Heart right ventricle (tissue), 16 donors: ENCODE measurements at places on chromosomes 11 and 22. TPM values are rescaled to one million over a fixed set of nuclear protein-coding genes. Genes with fewer than 3 reads are reported as not detected.
A peak's percentile ranks its signal among the peaks of the same experiment; 100 is the strongest.

GRCh38 chr22:36986242-36986821, 32.9 kb downstream of the TST start:
- DNase-seq = no peak
- no peak overlapping the region for H3K27ac ChIP-seq
- no peaks in the 10 kb centered on the region for H3K4me1 ChIP-seq
- no peaks in the 10 kb centered on the region for H3K27me3 ChIP-seq

Gene UBASH3B
- 1.2 TPM for total RNA-seq

DNA sequence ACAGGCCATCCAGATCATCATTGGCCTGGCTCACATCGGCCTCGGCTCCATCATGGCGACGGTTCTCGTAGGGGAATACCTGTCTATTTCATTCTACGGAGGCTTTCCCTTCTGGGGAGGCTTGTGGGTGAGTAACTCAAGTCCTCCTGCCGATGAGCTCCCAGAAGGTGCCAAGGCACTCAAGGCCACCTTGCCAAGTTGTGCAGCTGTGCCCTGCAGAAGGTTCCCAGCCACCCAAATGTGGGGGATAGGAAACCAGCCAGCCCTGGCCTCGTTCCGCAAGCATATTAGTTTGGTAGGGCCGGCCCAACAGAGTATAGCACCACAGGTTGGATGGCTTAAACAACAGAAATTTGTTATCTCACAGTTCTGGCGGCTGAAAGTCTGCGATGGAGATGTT, 4.0 kb downstream of the MS4A8 start:
- no peaks in the 10 kb centered on the region for H3K36me3 ChIP-seq
- no peak overlapping the region for H3K4me3 ChIP-seq
- no peak overlapping the region for H3K27ac ChIP-seq

Gene SPON1
- total RNA-seq = 3.7 TPM

DNA sequence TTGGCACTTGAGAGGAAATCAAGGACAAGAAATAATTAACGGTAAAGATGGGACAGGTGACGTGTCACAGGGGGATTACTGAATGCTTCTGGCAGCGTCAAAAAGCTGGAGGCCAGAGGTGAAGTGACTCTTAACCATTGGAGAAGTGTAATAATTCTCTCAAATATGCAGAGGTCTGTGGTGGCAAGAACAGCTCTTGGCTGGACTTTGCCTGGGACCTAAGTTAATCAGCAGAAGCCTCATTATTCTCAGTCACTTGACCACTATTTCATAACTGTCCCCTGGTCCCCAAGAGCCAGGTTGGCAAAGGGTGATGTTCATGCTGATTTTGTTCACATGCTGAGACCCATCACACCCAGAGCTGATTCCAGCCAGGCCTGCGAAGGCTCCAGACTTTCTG, 72.9 kb downstream of the TIMP3 start:
- DNase-seq = no peak
- no peak overlapping the region for H3K27ac ChIP-seq
- H3K27me3 ChIP-seq = no peaks in the 10 kb centered on the region
- no peak overlapping the region for H3K4me3 ChIP-seq
- no peaks in the 10 kb centered on the region for H3K4me1 ChIP-seq
- no peaks in the 10 kb centered on the region for H3K36me3 ChIP-seq

GRCh38 chr11:31818425-31818755, 7.3 kb upstream of the PAX6 start:
- no peak overlapping the region for H3K4me3 ChIP-seq
- no peaks in the 10 kb centered on the region for H3K36me3 ChIP-seq
- H3K27me3 ChIP-seq = peaks cover 100% of the 10 kb centered on the region
- H3K4me1 ChIP-seq = peaks cover 52% of the 10 kb centered on the region
- no peak overlapping the region for H3K27ac ChIP-seq

DNA sequence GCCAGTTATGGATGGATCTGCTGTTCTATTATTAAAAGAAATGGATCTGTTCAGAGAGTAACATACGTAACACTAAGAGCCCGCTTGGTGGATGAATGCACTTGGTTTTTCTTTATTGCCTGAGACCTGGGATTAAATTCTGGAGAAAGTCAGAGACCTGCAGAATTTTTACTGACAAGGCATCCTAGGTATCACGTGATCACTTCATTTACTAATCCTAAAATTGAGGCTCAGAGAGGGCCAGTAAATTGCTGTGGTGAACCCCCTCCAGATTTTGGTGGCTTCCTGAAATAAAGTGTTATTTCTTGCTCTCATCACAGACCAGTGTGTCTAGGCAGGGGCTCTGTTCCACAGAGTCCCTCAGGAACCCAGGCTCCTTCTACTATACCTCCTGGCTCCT, 187.9 kb upstream of the LARGE1 start:
- H3K27ac ChIP-seq = no peak overlapping the region
- H3K4me3 ChIP-seq = no peak overlapping the region
- H3K27me3 ChIP-seq = no peaks in the 10 kb centered on the region
- H3K4me1 ChIP-seq = no peaks in the 10 kb centered on the region
- H3K36me3 ChIP-seq = no peaks in the 10 kb centered on the region

GRCh38 chr11:28274216-28274615, 166.0 kb downstream of the METTL15 start:
- no peaks in the 10 kb centered on the region for H3K36me3 ChIP-seq
- no peak overlapping the region for H3K27ac ChIP-seq
- no peaks in the 10 kb centered on the region for H3K27me3 ChIP-seq
- H3K4me1 ChIP-seq = no peaks in the 10 kb centered on the region
- no peak overlapping the region for H3K4me3 ChIP-seq

Gene CEP164
- total RNA-seq = 3.5 TPM

Gene MRGPRF
- total RNA-seq = 1.5 TPM

GRCh38 chr11:27971171-27971570, 136.8 kb downstream of the KIF18A start:
- H3K36me3 ChIP-seq = no peaks in the 10 kb centered on the region
- DNase-seq = no peak
- H3K4me1 ChIP-seq = no peaks in the 10 kb centered on the region
- no peak overlapping the region for H3K27ac ChIP-seq
- no peak overlapping the region for H3K4me3 ChIP-seq

- no peak overlapping the region for H3K27ac ChIP-seq
- DNase-seq = no peak
- no peaks in the 10 kb centered on the region for H3K36me3 ChIP-seq
Measured at GRCh38 chr11:115155320-115155719, 348.9 kb downstream of the CADM1 start.

- no peak overlapping the region for H3K27ac ChIP-seq
- H3K4me3 ChIP-seq = no peak overlapping the region
- H3K36me3 ChIP-seq = no peaks in the 10 kb centered on the region
- DNase-seq = no peak
Measured at GRCh38 chr11:37718431-37718999, 1120.5 kb upstream of the RAG2 start.

GRCh38 chr11:57647960-57648800, 1.5 kb downstream of the YPEL4 start:
- peak overlapping the region; percentile 47 for H3K4me3 ChIP-seq
- H3K27ac ChIP-seq = no peak overlapping the region
- no peak for DNase-seq
- no peaks in the 10 kb centered on the region for H3K36me3 ChIP-seq
- H3K27me3 ChIP-seq = peaks cover 50% of the 10 kb centered on the region

Gene TAF6L
- total RNA-seq = 8.2 TPM

DNA sequence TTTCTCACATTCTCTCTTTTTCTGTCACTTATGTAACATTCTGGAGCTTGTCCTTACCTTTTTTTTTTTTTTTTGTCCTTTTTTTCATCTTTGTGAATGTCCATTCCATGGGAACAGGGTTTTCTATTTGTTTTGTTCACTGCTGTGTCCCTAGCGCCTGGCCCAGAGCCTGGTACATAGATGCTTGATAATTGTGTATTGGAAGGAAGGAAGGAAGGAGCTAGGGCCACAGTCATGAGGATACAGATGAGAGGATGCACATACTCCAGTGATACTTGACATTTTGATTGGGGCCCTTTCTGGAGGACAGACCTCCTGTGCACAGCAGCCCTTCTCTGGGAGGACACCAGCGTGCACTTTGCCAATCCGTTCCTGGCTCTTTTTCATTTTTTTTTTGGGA, 68.9 kb downstream of the KIAA1671 start:
- no peak for DNase-seq
- H3K4me1 ChIP-seq = peaks cover 67% of the 10 kb centered on the region
- no peaks in the 10 kb centered on the region for H3K36me3 ChIP-seq
- H3K27ac ChIP-seq = peak overlapping the region; percentile 36

- no peaks in the 10 kb centered on the region for H3K4me1 ChIP-seq
- no peaks in the 10 kb centered on the region for H3K36me3 ChIP-seq
- H3K27ac ChIP-seq = no peak overlapping the region
- DNase-seq = no peak
Measured at GRCh38 chr11:88297863-88298262, 39.7 kb downstream of the CTSC start.

GRCh38 chr22:44307509-44308169, 5.1 kb downstream of the SHISAL1 start:
- H3K4me3 ChIP-seq = no peak overlapping the region
- DNase-seq = no peak
- H3K36me3 ChIP-seq = no peaks in the 10 kb centered on the region

- H3K36me3 ChIP-seq = peaks cover 71% of the 10 kb centered on the region
- DNase-seq = no peak
- H3K27me3 ChIP-seq = no peaks in the 10 kb centered on the region
- H3K27ac ChIP-seq = peak overlapping the region; percentile 69
- no peak overlapping the region for H3K4me3 ChIP-seq
Measured at GRCh38 chr11:130873761-130874160, 42.5 kb downstream of the SNX19 start.

Gene NXPE1
- not detected for total RNA-seq

- no peaks in the 10 kb centered on the region for H3K27me3 ChIP-seq
- H3K36me3 ChIP-seq = no peaks in the 10 kb centered on the region
- DNase-seq = no peak
Measured at GRCh38 chr11:130617001-130617400, 168.6 kb downstream of the ADAMTS15 start.

DNA sequence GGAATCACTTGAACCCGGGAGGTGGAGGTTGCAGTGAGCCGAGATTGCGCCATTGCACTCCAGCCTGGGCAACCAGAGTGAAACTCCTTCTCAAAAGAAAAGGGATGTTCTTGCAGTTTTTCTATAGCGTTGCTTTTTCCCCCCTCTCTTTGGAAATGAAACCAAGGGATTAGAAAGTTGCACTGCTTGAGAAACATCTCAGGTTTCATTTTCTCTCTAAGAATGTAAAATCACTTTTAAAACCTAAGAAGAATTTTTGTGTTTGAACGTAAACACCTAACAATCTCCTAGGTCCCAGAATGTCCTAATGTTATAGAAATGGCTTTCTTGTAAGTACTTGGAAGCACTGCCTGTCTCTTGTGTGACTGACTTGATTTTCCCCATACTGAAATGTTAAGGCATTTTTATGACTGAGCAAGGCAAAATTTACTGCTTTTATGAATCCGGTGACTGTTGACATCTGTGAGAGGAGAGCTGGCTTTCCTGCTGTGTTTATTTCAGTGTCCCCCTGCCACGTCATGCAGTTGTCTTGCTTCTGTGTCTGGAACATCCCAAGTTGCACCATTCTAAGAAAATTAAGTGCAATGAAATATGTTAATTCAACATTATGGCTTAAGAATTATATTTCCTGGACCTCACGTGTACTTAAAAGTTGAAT, 37.7 kb downstream of the NF2 start:
- no peak overlapping the region for H3K4me3 ChIP-seq
- H3K27ac ChIP-seq = no peak overlapping the region
- DNase-seq = no peak
- peaks cover 7% of the 10 kb centered on the region for H3K36me3 ChIP-seq

GRCh38 chr11:43756575-43756974, 76.0 kb downstream of the HSD17B12 start:
- H3K4me3 ChIP-seq = no peak overlapping the region
- H3K27me3 ChIP-seq = no peaks in the 10 kb centered on the region
- H3K36me3 ChIP-seq = no peaks in the 10 kb centered on the region
- H3K4me1 ChIP-seq = no peaks in the 10 kb centered on the region
- H3K27ac ChIP-seq = no peak overlapping the region
- DNase-seq = no peak

Gene CCDC73
- not detected for total RNA-seq

GRCh38 chr22:30847583-30847982, 121.0 kb downstream of the MORC2 start:
- H3K4me3 ChIP-seq = no peak overlapping the region
- H3K27me3 ChIP-seq = no peaks in the 10 kb centered on the region
- H3K36me3 ChIP-seq = no peaks in the 10 kb centered on the region
- H3K27ac ChIP-seq = no peak overlapping the region

DNA sequence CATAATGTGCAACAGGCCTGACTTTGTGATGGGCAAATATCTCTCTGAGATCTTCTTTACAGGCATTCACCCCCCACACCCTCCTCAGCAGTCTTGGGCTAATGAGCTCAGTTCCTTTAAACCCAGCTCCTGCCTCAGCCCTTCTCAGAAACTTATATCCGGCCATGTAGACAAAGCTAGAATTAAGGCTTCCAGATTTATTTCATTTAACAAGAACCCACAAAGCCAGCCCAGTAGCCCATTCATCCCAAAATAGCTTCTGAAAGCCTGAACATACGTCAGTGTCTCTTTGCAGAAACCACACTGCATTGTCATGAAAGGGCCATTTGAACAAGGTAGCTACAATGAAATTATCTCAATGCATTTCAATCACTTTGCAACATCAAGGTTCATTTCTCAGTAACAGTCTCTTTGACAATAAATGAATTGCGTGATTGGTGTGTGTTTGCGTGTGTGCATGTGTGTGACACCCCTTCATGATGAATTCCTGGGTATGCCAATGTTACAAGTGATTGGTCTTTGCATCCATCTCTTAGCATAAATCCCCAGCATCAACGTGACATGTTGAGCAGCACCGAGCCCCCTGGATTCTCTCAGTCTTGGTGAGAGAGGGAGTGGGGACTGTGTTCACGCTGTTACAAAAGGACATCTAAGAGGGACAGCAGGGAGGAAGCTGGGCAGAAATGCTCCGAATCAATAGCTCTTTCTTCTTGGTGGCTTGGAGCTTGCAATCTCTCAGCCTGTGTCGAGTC, 299.6 kb downstream of the KIRREL3 start:
- no peaks in the 10 kb centered on the region for H3K36me3 ChIP-seq
- no peak overlapping the region for H3K27ac ChIP-seq
- no peaks in the 10 kb centered on the region for H3K27me3 ChIP-seq
- no peaks in the 10 kb centered on the region for H3K4me1 ChIP-seq

DNA sequence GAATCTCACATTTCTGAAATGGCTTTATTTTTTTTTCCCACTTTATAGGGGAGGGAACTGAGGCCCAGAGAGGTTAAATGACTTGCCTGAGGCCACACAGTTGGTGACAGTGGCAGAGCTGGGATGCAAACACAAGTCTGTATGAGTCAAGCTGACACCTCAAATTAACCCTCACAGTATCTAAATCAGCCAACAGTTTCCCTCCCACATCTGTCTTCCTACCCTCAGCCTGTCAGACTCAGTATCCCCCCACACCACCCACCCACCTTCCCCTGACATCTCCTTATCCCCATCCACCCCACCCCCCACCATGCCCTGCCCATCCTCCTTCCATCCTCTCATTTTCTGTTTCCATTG, 95.2 kb downstream of the TP53I11 start:
- H3K27ac ChIP-seq = peak overlapping the region; percentile 37
- no peak for DNase-seq
- peaks cover 4% of the 10 kb centered on the region for H3K36me3 ChIP-seq
